ENCODE measurements at places on chromosomes 5 and 9.

DNA sequence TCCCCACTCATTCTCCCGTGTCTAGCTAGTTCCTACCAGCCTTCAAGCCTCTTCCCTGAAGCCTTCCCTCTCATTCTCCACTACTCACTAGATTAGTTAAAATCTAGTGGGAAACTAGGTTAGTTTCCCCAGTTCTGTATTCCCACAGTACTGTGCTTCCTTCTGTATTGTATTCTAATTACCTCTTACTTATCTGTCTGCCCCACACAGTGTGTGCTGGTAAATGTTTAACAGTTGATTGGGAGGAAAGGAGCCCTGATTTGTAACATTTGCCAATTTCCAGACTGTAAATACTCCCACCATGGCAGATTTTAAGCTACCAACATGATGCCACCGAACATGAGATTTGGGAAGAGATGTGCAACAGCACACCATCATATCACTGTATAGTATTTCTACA is 8.3 kb downstream of the KLHL3 start:
- DNase-seq = no peak

DNA sequence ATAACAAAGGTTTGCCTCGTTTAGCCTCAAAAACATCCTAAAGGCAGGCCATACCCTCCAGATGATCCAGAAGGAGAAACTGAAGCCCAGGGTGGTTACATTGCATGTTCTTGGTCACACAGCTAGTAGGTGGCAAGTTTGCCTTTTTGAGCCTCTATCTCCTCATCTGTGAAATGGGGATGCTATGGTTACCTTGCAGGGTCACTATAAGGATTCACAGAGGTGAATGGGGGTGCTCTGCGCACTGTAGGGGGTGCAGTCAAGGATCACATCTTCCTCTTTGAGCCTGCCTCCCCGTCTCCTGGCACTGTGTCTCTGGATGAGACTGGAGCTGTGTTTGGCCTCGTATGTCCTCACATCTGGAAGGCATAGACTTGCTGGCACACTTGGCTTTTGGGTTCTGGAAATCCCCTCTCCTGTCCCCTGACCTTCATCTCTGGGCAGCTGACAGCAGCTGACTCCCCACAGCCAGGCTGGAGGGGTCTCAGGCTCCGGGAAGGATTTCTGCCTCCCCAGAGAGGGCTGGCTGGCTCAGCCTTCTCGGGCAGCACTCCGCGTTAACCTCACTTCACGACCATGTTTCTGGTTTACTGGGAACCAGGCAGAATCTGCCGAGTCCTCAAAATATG is 167.7 kb downstream of the RGS3 start:
- DNase-seq = no peak

- DNase-seq = no peak
These were observed 135.4 kb downstream of the RGS3 start for GRCh38 chr9:113598883-113599282.

GRCh38 chr5:31638345-31638744 is 586 bp upstream of the PDZD2 start:
- no peak for DNase-seq

- DNase-seq = no peak
These were observed 16.2 kb upstream of the C9orf72 start for GRCh38 chr9:27589462-27589861.

GRCh38 chr5:128213340-128213739 is 129.8 kb downstream of the SLC12A2 start:
- DNase-seq = peak; percentile 31

GRCh38 chr9:34637356-34638137 is at the start of gene SIGMAR1:
Gene SIGMAR1 (minus strand): TSS chr9:34637787. CDS start chr9:34637697, 90 bp downstream.
- DNase-seq = peak; percentile 98

DNA sequence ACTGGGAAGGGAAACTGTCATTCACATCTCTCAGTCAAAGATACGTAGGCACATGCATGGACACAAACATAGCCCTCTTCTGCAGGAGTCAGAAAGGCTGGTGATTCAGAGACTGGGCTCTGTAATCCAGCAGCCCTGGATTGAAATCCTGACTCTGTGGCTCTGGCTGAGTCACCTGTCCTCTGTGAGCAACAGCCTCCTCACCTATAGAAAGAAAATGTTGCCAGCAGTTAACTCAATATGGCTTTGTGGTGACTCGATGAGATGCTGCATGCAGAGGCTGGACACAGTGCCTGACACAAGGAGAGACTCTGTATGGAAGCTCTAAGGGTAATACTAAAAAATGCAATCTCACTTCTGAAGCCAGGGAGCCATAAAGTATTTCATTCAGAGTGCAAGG is 23.9 kb upstream of the CDKN2AIPNL start:
- DNase-seq = no peak

DNA sequence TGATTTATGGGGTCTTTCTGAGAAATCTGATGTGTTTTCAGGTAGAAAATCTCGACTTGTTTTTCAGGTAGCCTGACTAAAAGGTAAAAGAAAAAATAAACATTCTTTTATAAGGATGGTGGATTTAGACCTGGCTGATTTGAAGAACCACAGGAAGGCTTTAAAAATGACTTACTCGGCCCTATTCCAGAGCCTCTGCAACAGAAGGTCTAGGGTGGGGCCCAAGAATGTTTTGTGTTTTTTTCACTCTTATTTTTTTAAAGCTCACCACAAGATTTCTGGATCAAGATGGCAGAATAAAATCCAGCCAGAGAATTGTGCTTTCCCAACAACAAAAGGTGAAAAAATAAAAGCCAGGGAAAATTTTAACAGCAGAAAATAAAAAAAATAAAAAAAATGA is 59.1 kb downstream of the FNBP1 start:
- DNase-seq = no peak

- no peak for DNase-seq
These were observed 1.1 kb upstream of the SNAPC3 start for GRCh38 chr9:15421532-15421931.

DNA sequence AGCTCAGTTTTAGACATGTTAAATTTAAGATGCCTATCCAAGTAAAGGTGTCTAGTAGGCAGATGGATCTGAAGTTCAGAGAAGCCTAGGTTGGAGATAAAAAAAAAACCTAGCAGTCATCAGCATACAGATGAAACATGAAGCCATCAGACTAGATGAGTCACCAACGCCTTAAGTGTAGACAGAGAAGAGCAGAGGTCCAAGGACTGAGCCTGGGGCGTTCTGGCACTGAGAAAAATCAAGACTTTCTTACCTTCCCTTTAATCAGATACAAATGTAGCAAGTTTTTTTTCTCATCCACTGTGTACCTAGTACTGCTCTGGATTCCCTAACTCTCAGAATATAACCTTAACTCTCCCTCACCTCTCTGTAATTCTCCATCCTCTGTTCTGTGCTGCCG is 97.3 kb downstream of the SIL1 start:
- DNase-seq = no peak

DNA sequence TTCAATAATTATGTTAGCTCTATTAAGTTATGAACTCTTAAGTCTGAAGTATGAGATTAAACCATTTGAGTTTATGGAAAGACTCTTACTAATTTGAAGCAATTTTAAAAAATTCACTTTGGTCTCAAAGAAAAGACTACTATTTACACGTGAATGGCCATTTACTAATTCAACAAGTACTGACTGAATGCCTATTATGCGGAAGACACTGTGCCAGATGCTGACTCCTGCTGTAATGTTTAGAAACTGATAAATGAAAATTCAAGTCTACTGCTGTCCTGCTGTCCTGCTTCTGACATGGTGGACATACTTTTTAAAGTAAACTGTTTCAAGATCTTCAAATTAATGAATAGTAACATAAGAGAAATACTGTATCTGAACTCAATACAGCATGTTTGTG is 116.2 kb downstream of the MPDZ start:
- DNase-seq = no peak

DNA sequence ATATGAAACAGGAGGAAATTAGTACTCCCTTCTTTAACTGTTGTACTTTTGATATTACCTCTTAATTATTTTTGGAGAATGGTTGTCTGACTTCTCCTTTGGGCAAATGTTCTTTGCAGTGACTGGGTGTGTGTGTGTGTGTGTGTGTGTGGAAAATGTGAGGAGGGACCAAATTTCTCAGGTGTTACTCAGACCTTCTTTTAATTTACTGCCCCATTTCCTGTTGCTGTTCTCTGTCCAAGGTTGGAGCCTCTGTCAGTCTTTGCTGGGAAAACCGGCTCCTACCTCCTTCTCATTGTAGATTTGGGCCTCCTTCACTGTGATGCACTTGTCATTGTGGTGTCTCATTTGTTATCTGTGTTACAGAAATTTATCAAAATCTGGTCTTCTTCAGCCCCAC is 68.4 kb downstream of the PBX3 start:
- no peak for DNase-seq

GRCh38 chr9:87685441-87685840 is 40.5 kb upstream of the CTSL start:
- DNase-seq = no peak

- DNase-seq = no peak
These were observed 307.0 kb downstream of the EFNA5 start for GRCh38 chr5:107363768-107364167.

- DNase-seq = no peak
These were observed 506.9 kb downstream of the ZNF608 start for GRCh38 chr5:124239572-124239971.

DNA sequence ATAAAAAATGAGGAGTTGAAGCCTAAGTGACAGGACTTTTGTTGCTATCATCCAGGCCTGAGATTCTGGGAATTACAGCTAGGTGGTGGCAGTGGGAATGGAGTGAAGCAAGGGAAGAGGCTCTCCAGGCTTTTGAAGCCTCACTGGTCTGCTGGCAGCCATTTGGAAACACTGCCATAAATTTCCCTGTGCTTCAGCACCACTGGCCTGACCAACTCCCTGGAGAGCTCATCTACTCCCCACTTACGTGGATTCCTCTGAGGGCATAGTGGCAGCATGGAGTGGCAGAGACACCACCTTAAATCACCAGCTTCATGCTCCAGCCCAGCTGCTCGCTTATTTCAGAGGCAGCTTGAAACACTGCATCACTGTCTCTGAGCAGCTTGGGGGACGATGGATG is 518.2 kb downstream of the TLR4 start:
- DNase-seq = no peak

DNA sequence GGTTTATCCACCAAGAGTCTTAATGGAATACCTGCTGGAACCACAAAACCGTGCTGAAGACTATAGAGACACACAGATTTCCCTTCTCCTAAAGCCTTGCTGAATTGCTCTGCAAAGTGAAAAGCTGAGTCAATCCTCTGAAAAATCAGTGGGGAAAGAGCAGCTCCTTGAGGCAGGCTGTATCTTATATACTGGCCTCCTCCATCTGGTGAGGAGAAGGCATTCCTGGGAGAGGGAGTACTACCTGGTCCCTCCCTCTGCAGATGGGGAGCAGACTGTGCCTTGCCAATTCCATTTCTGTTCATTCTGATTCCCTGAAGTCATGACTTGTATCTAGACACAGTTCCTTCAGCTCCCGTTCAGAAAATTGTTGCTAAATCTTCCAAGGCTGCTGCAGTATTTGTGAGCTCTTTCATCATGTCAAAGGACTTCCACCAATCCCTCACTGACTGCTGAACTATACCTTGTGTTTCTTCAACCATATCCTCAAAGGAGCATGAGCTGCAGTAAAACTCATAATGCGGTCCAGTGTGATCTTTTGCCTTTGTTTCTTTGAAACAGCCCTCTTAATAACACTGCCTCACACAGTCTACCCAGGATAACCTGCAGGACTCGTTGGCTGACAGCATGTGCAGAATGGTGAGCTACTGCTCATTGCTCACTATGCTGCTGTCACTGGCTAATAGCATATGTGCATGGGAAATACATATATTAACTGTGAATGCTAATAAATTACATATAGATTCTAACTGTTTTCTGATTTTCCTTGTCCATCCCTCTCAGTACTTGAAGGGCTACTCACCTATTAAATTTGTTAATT is 84.5 kb downstream of the FOXD1 start:
- no peak for DNase-seq

DNA sequence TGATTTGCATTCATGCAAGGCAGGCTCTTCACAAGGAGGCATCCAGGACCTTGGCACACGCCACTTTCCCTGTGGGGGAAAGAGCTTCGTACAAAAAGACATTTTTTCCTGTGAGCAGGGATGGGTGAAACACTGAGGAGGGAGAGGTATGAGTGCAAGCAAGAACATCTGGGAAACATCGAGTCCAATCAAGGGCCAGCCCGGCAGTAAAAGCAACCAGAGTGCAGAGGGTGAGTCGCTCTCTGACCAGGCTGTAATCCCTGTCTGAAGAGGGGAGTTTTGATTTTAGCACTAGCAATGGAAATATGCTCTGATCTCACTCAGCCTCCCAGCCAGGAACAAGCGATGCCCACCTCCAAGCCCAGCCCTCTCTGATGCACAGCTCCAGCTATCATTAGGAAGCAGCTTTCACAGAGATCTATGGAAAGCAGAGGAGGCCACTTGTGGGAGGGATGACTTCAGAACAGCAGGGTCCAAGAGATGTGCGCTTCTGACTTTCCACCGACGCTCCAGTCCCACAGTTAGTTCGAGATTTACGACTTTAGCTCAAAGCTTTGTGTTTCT is 211.0 kb upstream of the ADAMTS16 start:
- DNase-seq = no peak

GRCh38 chr9:81245254-81245956 is 443.9 kb downstream of the TLE1 start:
- no peak for DNase-seq

- no peak for DNase-seq
These were observed 342.5 kb downstream of the NFIB start for GRCh38 chr9:13971415-13971814.

DNA sequence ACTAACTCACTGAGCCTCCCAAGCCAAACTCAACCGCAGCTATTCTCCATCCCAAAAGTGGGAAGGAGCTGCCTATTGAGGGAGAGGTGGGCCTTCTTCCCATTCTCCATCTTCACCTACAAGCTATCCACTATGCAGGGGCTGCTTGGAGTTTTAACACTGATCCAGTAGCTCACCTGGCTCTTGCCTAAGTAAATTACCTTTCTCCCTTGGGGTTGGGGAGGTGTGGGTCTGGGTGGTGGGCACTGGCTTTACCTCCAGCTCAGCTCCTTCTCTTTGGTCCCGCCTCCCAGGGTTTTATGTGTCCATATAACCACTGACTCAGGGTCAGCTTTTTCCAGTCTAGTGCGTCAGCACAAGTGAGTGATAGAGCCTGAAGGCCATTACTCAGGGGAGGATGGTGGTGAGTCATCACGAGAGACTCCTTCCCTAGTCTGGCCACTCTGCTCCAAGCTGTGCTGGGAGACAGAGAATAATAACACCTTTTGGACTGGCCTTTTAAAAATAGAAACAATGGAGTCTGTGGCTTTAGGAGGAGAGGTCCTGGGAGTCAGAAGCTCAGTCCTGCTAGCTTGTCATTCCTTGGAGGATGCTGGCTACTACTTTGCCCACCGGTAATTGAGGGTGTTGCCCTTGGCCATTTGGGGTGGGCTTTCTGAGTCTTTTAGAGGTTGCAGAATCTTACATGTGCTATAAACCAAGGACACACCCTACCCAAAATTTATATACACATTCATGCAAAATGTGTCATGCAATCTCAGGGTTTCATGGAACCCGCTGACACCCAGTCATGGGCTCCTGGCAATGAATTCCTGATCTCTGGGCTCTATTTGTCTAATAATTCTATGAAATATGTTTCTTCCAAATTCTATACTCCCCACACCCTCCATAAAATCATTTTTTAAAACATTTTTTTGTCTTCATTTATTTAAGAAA is 35.6 kb upstream of the ATP6V1G1 start:
- DNase-seq = peak; percentile 26

All from SK-N-SH (cell line).